ENCODE measurements at places on chromosomes 7 and 10.

DNA sequence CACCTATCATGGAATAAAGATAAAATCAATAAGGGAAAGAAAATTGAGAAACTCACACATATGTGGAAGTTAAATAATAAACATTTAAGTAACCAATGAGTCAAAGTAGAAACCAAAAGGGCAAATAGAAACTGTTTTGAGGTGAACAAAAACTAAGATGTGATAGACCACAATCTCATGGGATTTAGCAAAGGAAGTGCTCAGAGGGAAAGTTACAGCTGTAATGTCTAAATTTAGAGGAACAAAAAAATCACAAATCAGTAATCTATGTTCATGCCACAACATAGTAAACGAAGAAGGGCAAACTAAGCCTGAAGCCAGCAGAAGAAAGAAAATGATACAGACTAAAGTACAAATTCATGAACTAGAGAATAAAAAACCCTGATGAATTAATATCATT is 16.3 kb downstream of the CYP3A4 start:
- no peak for DNase-seq

DNA sequence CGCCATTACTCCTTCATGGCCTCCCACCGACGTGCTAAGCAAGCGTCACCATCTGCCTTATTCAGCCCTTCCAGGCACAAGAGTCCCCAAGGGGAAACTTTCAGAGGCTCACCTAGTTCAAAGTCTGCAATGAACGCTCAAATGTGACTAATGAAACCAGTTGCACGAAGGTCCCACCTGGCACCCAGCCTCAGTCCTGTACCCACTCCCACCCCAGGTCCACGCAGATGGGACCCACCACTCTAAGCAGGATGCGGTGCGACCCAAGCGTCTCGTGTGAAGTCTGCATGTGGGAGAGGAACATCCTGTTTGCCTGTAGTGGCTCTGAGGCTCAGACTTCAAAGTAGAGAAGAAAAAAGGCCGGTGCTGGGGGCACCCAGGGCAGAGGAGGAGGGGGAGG is 40.3 kb downstream of the RGS10 start:
- DNase-seq = peak; percentile 45

GRCh38 chr10:77452952-77453564 is 184.6 kb downstream of the KCNMA1 start:
- no peak for DNase-seq

DNA sequence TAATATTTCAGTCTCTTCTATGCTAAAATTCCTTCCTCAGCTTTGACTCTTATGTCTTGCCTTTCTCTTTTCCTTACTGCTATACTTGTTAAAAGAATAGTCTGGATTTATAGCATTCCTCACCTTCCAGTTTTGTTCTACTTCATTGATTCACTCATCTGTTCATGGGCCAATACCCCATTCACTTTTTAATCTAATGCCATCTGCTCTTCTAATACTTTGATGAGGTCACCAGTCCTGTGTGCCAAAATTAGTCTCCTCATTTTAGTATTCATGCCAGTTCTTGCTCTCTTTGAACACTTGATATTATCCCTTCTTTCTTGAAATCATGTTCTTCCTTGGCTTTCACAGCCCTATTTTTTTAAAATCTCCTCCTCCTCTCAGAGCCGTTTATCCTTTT is 19.3 kb downstream of the STK17A start:
- no peak for DNase-seq

DNA sequence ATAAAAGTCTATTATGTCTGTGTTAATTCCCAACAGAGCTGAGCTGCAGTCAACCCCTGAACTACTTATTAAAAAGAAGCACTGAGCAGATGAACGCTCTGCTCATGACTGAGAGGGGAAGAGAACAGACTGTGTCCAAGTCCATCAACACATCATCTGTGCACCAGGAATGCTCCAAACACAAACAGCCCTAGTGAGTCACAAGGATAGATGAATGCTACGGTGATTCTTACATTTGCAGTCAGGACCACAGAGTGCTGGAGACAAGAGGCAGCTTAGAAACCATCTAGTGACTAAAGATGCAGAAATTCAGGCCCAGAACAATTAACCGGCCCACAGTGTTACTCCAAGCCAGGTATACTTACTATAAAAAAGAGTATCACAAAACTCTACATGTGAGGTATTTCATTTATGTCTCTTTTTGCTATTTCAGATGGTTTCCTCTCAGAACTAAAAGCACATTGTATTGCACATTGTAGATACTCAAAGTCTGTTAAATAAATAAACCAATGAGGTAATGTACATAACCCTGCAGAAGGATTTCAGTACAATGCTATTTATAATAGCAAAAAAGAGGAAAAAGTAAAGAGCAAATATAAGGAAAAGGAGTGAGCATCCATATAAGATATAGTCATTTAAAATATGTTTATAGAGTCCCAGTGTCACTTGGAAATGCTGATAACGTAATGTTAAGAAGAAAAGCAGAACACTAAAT is 159.2 kb downstream of the KCNMA1 start:
- DNase-seq = no peak

- no peak for DNase-seq
Observed at GRCh38 chr10:130895161-130895560, 416.4 kb downstream of the TCERG1L start.

- no peak for DNase-seq
Observed at GRCh38 chr10:72174297-72174662, 41.5 kb upstream of the ANAPC16 start.

- DNase-seq = no peak
Observed at GRCh38 chr10:25933653-25934608, at the start of gene MYO3A. Gene MYO3A (plus strand): TSS chr10:25934229. CDS start chr10:25952111, 17,882 bp downstream.

- DNase-seq = no peak
Observed at GRCh38 chr7:143248761-143249354, 14.4 kb upstream of the GSTK1 start.

All from stimulated activated CD8-positive, alpha-beta memory T cell treated with anti-CD3 and anti-CD28 coated beads, Interleukin-4, amount 100 ng/mL, for 4 hours (primary cell).